ENCODE measurements at places on chromosomes 12 and 14. TPM values are rescaled to one million over a fixed set of nuclear protein-coding genes. Genes with fewer than 3 reads are reported as not detected.

The ESPL1 gene
- total RNA-seq = 2.8 TPM

The LRRC10 gene
- total RNA-seq = not detected

The TGFB3 gene
- 21.6 TPM for total RNA-seq

The SDSL gene
- 0.94 TPM for total RNA-seq

Data from parietal lobe (tissue), 2 donors.